ENCODE measurements at places on chromosomes 6 and 20. TPM values are rescaled to one million over a fixed set of nuclear protein-coding genes. Genes with fewer than 3 reads are reported as not detected.

DNA sequence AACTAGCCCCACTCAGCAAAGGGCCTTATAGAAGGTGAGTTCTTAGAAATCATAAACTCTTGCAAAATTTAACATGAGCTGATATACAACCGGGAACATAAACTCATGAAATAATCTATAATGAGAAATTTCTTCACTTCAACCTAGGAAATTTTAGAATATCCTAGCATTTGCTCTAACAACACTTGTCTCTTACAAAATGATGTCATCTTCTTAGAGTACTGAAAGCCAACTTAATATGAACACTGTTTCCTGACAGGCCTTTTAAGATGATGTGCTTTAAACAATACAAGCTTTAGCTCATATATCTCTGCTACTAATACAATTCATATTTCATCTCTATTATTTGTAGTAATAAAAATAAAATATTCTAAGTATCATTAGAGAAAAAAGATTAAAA is 932 bp downstream of the PACRG start:
- DNase-seq: no peak

DNA sequence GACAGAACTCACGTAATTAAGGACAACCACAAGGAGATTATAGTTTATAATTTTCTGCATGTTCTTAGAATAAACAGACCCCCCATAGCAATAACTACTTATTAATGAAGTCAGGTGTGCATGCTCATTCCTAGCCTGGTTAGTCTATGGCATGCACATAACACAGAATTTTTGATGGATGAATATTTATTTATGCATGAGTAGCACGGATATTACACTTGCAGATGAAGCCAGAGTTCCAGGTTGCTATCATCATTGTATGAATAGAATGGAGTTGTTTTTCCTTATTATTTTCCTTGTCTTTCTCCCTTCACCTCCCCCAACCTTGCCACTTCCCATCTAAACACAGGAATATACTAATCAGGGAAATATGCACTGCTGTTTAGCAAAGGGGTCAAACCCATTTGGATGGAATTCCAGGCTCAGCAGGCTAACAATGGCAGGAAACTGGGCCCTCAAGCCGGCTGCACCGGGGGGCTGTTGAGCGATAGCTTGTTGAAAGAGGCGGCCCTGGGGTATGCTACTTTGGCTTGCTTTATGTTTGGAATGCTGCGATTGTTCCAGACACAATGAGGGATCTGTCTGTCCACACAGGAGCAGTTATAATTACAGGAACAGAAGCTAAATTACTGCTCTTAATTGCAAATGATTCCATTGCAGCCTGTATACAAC is 112.6 kb downstream of the TMEM170B start:
- DNase-seq: no peak

- DNase-seq: no peak
These were observed 88.4 kb upstream of the PDE10A start for GRCh38 chr6:165751486-165751885.

DNA sequence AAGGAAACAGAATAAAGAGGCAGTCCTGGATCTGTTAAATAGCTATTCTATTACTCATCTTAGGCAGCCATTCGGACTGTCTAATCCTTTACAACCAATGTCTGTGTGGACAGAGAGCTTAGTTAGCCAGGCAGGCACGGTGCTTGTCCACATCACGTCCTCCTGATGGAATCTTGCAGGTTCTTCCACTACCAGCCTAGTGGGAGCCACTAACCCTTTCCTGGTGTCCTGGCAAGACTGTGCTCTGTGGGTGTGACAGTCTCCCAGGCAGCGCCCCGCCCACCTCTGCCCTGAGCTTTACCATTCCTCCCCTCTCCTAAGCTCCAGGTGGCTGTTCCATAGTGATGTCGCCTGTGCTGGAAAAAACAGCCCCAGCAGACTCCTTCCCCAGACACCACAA is 78.3 kb upstream of the CLDN20 start:
- DNase-seq: no peak

GRCh38 chr6:52317841-52318581 is 33.5 kb upstream of the MCM3 start:
- DNase-seq: no peak

- no peak for DNase-seq
These were observed 3.4 kb upstream of the ZHX3 start for GRCh38 chr20:41320976-41321375.

DNA sequence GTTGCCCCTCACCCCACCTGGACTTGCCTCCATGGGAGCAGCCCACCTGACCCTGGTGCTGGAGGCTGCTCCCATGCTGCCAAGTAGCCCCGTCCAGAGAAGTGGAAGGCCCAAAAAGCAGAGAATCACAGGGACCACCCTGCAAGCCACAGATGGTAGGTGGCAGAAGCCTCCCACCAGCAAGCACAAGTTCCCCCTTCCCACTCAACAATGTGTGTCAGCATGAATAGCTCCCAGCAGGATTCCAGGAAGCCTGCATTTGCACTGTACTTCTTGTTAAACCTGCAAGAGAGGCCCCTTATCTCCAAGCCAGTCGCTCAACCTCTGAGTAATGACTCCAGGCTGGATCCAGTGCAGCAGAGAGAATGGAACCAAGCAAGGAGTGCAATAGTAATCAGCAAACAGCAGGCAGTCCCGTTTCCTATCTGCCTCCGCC is 180.8 kb upstream of the CST7 start:
- no peak for DNase-seq

- DNase-seq: no peak
These were observed 11.8 kb upstream of the SNPH start for GRCh38 chr20:1254254-1254653.

- no peak for DNase-seq
These were observed 758.9 kb downstream of the KIF16B start for GRCh38 chr20:15814360-15814759.

DNA sequence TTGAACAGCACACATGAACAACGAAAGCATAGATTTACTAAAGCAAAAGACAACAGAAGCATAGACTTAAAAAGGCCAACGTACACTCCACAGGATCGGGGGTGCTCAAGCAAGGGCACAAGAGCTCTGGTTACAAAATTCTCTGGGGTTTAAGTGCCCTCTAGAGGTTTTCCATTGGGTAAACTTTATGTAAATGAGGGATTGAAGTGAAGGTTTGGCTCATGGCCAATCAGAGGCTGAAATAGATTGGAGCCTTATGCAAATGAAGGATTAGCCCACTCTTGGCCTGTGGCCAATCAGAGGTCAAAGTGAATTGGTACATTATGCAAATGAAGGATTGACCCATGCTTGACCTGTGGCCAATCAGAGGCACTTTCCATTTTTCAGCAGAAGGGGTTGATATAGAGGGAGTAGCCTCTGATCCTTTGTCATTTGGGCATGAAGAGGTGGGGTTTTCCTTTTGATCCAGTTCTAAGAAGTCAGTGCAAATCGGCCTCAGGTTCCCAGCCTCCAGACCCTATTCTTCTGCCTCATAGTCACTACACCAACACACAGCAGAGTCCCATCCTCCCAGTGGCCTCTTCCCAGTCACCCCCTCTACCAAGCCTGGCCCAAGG is 244.9 kb downstream of the THBS2 start:
- no peak for DNase-seq

DNA sequence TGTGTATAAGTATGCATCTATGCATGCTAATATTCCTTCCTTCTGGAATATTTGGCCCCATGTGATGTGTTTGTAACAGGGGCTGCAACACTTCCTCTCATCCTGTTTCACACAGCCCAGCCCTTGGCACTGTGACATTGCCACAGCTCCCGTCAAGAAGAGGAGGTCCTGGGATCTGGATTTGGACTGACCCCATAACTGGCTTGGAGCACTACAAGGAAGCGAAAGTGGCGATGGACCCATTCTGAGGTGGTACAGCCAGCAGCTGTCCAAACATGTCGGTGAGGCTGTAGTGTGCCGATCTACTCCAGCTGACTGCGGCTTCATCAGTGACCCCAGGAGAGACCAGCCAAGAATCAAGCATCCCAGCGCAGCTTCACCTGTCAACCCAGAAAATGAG is 18.2 kb downstream of the SYNDIG1 start:
- DNase-seq: no peak

DNA sequence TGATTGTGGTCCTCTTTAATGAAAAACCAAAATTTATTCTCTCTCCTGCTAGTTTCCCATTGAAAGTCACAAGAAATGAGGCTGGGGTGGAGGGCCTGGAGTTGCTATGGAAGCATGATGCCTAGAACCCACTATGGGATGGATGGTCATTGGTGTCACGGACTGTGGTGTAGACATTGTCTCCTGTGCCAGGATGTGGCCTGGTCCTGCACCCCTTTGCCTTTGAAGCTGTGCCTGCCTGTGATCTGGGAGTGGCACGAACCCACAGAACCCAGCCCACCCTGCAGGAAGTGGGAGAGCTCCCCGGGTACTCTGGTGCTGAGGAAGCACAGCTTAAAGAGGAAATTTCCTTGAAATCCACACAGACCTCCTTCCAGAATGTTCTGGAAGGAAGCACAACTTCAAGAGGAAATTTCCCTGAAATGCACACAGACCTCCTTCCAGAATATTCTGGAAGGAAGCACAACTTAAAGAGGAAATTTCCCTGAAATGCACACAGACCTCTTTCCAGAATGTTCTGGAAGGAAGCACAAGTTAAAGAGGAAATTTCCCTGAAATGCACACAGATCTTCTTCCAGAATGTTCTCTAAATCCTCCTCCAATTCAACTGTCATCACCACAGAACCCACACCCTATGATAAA is 105.6 kb downstream of the CDH26 start:
- DNase-seq: no peak

DNA sequence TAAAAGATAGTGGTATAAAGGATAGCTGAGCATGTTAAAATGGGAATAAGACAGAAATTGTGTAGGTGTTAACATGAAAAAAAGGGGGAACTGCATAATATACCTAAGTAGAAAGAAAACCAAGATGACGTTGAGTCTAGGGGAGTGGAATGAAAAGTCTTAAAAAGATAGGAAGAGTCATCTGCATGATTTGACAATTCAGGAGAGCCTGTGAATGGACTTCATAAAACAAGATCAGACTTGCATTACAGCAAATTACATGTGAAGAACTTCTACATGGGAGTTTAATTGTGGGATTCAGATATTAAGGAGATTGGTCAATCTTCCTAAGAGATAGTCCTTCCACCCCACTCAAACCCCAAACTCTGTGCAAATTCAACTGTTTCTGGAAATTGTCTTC is 85.5 kb downstream of the WASF1 start:
- DNase-seq: no peak

DNA sequence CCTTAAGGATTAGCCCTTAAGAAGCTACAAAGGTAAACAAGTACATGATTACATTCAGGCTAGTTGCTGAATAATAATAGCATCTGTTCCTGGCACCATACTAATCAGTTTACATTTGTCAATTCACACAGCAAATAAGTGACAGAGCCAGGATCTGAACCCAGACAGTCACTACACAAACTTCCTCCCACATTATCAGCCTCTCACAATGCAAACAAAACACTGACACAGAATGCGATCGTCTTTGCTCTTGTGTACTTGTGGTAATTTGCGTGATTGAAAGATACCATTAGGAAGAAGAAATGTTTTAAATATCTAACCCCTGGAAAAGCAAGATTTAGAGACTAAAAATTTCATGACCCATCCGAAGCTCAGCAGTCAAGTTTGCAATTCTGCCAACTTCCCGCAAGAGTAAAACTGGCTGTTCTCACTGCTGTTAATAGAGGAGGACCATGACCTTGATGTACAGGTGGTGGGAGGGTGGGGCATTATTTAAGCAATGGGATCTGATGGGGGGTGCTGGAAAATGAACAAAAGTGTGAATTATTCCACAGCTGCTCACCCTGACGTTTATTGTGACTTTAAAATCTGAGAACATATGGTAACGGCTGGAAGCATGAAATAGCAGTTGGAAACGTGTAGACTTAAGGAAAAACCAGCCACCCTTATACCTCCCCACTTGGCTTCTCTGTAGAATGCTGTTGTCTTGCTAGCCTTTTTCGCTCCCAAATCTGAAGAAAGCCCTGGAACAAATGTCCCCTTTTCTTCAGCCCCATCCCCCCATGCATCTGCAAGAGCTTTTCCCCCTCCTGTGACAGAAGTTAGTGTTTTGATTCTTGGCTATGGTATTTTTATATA is 95.3 kb upstream of the ARMC2 start:
- DNase-seq: no peak

GRCh38 chr6:28254121-28254519 is 2.1 kb upstream of the ZKSCAN4 start:
- DNase-seq: no peak

GRCh38 chr6:144278659-144279314 is 6.3 kb upstream of the UTRN start:
- DNase-seq: no peak

DNA sequence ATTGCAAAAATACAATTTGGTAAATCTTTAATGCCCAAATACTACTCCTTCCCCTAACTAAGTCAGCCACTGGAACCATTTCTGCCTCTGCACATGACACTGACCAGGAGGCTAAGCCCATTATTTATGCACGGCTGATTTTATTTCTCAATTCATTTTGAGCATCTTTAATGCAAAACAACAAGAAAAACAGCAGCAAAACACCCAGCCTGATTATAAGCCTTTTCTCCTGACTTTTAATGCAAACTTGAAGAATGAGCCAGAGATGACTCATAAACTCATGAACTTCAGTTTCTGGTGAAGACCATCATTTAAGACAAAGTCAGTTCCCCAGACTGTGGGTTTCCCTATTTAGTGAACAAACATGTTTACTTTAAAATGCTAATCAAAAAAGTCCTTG is 51.6 kb downstream of the CYP24A1 start:
- DNase-seq: no peak

DNA sequence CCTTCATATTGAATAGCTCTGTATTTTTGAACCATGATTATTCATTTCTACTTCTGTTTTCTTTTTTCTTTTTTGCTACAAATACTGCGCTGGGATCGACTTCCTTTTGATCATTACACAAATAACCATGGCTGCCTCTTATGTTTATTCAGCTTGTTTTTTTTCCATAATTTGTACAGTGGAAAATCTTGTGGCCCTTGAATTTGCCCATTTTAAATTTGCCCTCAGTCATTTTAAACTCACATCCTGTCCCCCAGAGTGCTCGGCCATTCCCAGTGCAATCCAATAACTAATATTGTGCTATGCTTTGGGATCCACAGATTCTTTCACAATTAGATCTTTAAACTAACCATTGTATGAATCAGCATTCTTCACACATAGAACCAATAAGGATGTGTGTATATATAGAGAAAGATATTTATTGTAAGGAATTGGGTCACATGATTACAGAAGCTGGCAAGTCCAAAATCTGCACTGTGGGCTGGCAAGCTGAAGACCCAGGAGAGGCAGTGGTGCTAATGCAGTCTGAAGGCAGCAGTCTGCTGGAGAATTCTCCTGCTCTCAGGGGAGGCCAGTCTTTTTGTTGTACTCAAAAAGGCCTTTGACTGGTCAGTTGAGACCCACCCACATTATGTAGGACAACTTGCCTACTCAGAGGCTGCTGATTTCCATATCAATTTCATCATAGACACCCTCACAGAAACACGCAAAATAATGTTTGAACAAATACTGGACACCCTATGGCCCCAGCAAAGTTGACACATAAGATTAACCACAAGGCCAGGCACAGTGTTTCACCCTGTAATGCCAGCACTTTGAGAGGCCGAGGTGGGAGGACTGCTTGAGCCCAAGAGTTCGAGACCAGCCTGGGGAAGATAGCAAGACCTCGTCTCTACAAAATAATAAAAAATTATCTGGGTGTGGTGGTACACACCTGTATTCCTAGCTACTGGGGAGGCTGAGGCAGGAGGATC is 147.1 kb downstream of the MTHFD1L start:
- DNase-seq: no peak

Gene ZNF343
- total RNA-seq: 13.4 TPM

Gene SIGLEC1
- total RNA-seq: 0.03 TPM

Gene TSHZ2
- total RNA-seq: 0.36 TPM

Gene MPC1
- total RNA-seq: 7.0 TPM

Gene CTCFL
- total RNA-seq: 0.05 TPM

Gene CD109
- total RNA-seq: 46.1 TPM

Gene ZBTB9
- total RNA-seq: 17.6 TPM

Gene TINAG
- not detected for total RNA-seq
